ENCODE measurements at places on chromosomes 6 and 20.

- DNase-seq, result no peak
These were observed 17.8 kb downstream of the JAG1 start for GRCh38 chr20:10655720-10656669.

DNA sequence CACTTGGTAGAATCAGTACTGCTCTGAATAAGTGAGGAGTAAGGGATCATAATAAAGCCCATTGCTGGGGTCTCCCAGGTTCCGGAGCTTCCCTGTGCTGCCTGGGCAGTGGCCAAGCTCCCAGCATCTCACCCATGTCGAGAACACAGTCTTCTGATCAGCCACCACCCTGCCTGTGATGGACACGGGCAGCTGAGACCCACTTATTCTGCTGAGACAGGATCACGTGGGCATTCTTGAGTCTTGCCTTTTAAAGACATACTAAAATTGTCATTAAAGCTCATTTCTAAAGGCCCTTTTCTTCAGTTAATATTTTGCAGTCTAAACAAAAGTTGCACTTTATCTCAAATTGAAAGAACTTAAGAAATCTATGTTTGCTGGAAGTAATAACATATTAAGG is 42.7 kb upstream of the SLC22A2 start:
- no peak for DNase-seq

GRCh38 chr6:108835218-108835850 is 12.9 kb upstream of the ARMC2 start:
- DNase-seq, result peak; percentile 86

GRCh38 chr6:30730601-30731435 is 10.7 kb downstream of the TUBB start:
- no peak for DNase-seq

DNA sequence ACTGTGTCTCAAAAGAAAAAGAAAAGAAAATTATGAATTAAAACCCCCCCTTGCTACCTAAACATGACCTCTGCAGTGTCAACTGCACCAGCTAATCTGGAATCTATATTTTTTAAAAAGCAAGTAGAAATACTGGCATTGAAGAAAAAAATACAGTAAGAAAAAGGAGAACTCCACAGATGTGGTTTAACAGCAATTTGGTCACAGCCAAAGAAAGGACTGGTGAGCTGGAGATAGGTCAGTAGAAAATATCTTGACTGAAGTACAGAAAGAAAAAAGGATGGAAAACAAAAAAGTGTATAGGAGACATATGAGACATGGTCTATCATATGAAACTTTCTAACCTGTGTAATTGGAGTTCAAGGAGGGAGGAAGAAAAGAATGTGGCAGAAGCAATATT is 44.1 kb upstream of the ERVFRD-1 start:
- DNase-seq, result no peak

- DNase-seq, result no peak
These were observed 26.7 kb upstream of the TTPAL start for GRCh38 chr20:44448753-44449546.

DNA sequence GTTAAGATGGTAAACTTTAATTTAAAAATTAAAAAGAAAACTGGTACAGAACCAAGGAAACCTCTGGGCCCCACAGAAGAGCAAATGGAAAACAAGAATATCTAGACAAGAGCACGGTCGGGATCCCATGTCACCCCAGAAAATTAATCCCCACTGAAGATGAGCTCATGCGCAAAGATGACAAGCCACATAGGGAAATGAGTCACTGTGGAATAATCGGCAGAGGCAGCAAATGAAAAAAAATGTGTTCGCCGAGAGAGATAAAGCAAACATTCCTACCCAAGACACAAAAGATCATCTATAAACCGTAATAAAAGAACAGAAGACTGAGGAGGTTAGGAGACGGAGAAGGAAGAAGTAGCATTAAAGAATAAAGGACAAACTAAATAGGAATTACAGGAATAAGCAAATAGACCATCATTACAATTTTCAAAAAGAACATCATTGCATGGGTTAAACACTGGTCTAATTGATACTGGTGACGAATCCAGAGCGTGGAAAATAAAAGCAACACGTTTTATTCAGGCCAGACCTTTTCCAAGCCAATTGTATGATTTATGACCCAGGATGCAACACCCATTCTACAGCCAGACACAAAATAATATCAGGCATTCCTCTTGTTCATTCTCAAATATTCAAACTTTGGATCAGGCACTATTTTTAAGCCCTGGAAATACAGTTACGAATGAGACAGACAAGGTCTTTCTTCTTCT is 138.0 kb upstream of the ARID1B start:
- DNase-seq, result no peak

DNA sequence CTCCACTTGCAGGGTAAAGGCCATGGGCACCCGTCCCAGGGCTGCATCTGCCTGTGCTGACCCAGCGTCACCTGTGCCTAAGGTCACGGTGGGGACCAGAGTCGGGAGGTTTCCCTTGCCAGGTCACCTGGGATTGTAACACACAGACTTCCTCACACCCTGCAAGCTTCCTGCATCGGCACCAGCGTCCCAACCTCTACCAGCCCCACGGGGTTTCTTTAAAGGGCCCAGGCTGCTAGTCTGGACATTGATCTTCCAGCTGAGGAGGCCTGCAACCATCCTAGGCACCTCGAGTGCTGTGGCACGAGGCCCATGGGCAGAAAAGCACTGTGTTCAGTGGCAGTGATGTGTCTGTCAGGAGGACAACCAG is 12.6 kb downstream of the ACSS1 start:
- no peak for DNase-seq

- peak; percentile 36 for DNase-seq
These were observed 833 bp downstream of the RAB5IF start for GRCh38 chr20:36606158-36607066.

GRCh38 chr20:12056839-12057238 is 139.1 kb downstream of the BTBD3 start:
- no peak for DNase-seq

DNA sequence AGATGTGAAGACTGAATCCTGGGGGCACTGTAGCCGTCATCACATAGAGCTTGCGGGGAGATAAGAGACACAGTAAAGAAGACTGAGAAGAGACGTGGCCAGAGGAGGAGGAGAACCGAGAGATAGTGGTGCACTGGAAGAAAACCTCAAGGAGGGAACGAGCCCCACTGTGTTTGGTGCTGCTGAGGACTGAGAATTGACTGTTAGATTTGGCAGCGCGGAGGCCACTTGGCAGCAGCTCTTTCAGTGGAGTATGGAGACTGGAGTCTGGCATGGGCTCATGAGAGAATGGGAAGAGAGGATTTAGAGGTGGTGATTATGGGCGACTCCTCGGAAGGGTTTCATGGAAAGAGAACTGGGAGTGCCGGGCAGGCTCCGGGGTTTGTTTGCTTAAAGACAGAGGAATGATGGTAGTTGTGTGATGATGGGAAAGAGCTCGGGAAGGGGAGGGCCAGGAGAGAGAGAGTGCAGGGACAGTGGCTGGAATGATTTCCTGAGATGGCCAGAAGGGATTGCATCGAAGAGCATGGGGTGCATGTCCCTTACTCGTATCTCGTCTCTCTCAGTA is 18.0 kb downstream of the CDYL start:
- DNase-seq, result no peak

DNA sequence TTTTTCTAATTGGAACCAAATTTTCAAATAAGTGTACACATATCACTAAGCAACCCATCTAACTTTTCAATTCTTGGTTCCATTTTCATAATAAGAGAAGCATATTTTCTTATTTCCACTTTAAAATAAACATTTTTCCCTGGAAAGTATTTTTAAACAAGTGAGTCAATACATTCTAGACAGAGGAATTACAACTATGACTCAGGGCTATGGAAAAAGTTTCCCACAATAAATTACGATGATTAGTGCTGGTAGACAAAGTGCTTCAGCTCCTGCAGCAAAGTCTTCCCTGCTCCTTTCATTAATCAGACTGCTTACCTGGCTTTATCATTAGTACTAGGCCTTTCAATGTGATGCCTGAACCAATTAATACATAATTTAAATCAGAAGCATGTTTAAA is 322.5 kb downstream of the HACE1 start:
- peak; percentile 27 for DNase-seq

- no peak for DNase-seq
These were observed 14.4 kb upstream of the GJE1 start for GRCh38 chr6:142118328-142118727.

DNA sequence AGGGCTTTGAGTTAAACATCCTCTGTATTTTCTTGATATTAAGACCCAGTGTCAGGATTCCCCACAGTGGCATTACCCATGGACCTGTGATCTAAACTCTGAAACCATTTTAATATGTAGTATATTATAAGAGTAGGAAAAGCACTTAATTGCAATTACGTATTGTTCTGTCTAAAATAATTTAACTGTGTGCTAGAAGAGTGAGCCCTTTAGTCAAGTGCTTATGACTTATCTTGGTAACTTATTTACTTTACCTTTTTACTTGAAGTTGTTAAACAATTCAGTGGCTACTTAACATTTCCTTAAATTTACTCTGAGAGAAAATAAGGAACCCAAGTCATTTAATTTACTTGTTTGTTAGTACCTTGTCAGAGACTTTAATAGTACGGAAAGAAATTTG is 173.6 kb downstream of the CDKAL1 start:
- DNase-seq, result no peak
